ENCODE measurements at places on chromosomes 16 and 17.

DNA sequence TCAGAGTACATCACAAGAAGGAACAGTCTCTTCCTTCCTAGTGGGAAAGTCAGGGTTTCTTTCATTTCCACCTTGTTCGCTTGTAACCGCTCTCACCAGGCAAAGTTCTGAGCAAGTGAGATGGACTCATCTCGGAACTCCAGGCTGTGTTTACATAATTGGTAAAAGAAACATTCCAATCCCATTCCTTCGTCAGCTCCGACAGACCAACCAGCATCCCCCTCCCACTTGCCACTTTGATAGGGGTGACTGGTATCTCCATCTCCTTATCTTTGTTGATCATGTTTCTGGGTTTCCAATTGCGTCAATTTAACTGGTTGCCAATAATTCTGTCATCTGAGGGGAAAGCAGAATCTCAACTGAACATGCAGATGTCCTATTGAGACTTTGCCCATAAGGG lies 36.8 kb upstream of the LYRM9 start:
- DNase-seq, result no peak

GRCh38 chr17:49390548-49391324 lies 23.9 kb downstream of the PHB1 start:
- no peak for DNase-seq

DNA sequence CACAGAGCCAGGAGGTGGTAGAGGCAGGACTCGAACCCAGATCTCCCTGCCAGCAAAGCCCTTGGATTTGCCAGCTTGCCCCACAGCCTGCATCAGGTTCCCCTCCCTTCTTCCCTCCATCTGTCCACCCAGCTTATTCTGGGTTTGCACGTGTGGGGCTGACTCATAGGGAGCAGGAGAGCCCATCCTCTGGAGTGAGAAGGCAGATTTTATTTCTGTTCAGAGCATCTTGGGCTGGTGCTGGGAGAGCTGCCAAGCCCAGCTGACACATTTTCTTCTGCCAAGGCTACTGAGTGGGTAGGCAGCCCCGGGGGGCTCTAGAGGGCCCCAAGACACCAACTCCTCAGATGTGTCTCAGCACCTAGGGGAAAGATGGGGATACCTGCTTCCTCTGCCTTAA lies 106.3 kb upstream of the CRHR1 start:
- DNase-seq, result no peak

- no peak for DNase-seq
Measured at GRCh38 chr17:49910858-49911204, 58.2 kb upstream of the DLX4 start.

Measured in stimulated activated CD4-positive, alpha-beta T cell treated with anti-CD3 and anti-CD28 coated beads, Interleukin-15, amount 100 ng/mL, for 1 hour (primary cell).